ENCODE measurements at places on chromosomes 16 and 17.

- DNase-seq, result peak; percentile 54
Measured at GRCh38 chr16:56964243-56965148, 2.7 kb downstream of the CETP start.

DNA sequence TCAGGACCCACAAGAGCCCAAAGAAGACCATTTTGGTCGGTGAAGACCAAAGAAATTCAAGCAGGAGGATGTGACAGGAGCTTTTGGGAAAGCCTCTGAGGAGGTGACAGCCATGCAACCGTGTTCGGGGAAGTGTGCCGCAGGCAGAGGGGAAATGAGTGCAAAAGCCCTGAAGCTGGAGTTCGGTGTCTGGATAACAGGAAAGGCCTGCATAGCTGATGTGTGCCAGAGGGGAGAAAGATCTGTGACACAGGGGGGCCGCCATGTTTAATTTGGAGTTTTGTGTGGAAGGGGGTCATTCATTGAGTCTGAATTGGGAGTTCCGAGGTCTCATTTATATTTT, 870 bp upstream of the ZC3H7A start:
- no peak for DNase-seq

- no peak for DNase-seq
Measured at GRCh38 chr16:54616610-54617009, 314.1 kb upstream of the IRX5 start.

DNA sequence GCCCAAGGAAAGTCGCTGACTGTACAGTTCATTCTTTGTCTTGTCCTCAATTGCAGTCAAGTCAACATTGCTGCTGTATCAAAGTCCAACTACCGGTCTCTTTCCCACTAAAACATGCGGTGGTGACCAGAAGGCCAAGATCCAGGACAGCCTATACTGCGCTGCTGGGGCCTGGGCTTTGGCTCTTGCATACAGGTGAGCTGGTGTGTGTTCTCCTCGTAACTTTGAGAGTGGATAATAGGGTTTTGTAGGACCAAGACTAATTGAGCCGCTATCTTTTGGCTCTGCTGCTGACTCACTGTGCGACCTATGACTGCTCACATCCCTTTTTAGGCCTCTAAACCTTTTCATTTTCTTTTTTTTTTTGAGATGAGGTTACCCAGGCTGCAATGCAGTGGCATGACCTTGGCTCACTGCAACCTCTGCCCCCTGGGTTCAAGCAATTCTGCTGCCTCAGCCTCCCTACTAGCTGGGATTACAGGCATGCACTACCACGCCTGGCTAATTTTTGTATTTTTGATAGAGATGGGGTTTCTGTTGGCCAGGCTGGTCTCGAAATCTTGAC, 38.7 kb downstream of the PHKB start:
- DNase-seq, result no peak

- peak; percentile 67 for DNase-seq
Measured at GRCh38 chr16:75099738-75100602, 16.6 kb downstream of the LDHD start.

Measured in CMK (cell line).